ENCODE measurements at places on chromosomes 3 and 15.

DNA sequence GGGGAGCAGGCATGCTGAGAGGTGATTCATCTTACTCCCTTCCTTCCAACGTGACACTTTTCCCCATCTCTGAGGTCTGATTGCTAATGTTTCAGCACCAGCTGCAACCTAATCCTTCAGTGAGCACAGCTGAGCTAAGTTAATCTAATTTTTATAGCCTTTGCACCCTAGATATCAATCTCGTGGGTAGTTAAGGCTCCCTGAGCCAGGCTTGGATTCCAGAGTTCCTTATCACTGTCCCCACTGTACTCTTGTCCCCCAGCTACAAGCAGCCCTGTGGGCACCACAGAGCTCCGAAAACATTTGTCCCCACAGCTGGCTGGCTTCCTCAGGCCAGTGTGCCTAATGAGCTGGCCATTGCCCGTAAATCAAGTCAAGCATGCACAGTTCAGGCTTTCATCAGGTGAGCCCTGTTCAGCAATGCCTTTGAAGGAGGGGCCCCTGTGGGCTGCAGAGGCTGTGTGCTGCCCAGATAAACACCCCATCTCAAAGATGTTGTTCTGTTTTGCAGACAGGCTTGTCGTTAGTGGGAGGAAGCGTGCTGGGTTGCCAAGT is 376.9 kb upstream of the RASGRP1 start:
- DNase-seq, result peak; percentile 65

- DNase-seq, result peak; percentile 73
Measured at GRCh38 chr15:96353930-96354730, 23.6 kb downstream of the NR2F2 start.

DNA sequence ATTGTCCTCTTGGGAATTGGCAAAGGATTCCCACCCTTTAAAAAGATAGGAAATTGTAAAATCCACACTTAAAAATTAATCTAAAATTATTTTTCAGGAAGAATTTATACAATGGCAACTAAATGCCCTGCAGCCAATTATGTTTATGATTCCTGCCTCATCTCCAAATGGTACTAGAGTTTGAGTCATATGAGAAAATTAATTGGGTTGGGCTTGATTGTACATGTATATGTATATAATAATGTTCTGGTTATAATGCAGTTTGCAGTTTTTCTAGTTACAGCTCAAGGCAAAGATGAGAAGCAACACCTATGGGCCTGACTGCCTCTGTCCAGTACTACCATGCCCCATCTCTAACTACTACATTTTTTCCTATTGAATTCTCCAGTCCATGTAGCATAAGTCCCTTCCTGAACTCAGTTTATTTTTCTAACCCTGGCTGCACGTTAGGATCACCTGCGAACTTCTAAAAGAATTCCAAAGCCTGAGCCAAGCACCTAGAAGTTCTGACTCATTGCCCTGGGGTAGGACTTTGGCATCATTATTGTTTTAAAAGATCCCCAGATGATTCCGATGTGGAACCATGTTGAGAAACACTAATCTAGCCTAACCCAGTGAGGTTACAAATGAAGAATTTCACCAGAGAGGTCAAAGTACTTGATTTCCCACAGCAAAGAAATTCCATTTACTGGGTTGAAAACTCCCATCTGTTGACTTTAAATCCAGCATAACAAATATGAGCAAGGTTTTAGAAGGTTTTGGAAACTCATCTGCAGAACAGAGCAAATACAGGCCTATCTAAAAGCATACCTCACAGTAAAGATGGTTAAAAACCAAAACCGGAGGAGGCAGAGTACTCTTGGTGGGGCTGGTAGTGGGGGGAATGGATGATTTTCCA is 19.4 kb downstream of the TGFBR2 start:
- DNase-seq, result peak; percentile 67

DNA sequence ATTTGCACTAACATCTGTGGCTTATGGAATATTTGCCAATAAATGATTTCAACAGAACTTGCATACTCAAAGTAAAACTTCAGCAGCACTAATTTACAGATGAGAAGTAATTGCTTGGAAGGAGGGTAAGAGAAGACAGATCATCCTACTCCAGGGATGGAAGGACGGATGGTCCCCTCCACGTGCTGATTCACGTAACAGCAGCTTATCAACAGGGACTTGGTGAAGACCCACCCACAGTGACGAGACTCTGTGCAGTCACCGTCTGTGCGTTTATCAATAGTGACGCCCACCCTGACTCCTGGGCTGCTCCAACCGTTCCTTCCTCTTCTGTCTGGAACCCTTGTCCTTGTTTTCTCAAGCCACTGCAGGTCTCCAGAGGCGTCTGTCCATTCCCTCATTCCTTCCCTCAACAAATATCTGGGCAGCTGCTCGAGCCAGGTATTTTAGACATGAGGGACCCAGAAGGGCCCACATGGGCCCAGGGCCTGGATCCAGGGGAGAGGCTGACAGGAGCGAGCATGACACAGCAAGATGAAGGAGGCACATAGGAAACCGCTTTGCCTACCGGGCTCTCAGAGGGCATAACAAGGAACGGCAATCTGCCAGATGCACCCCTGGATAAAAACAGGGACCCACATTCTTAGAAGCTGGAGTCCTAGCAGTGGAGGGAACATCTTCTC is 33.3 kb downstream of the PCSK6 start:
- DNase-seq, result no peak

DNA sequence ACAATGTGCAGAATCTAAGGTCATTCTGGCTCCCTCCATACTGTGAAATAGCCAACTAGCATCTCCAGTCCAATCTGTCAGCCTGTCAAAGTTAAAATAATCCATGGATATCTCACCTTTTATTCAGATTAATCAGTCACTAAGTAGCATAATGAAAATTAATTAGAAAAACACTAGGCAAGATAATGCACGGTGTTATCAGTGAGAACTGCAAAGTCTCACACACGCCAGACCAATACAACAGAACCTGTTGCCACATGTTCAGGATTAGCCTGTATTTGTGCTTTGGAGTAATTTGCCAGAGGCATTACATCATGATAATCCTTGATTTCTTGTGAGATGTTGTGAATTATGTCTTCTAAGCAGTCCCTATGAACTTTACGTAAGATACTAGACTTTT is 820.4 kb upstream of the ALCAM start:
- DNase-seq, result no peak

- DNase-seq, result no peak
Measured at GRCh38 chr15:76298986-76299385, 12.3 kb downstream of the ETFA start.

- peak; percentile 11 for DNase-seq
Measured at GRCh38 chr15:48059791-48060190, 61.0 kb upstream of the SLC24A5 start.

- peak; percentile 24 for DNase-seq
Measured at GRCh38 chr3:14841836-14842235, 23.1 kb downstream of the FGD5 start.

DNA sequence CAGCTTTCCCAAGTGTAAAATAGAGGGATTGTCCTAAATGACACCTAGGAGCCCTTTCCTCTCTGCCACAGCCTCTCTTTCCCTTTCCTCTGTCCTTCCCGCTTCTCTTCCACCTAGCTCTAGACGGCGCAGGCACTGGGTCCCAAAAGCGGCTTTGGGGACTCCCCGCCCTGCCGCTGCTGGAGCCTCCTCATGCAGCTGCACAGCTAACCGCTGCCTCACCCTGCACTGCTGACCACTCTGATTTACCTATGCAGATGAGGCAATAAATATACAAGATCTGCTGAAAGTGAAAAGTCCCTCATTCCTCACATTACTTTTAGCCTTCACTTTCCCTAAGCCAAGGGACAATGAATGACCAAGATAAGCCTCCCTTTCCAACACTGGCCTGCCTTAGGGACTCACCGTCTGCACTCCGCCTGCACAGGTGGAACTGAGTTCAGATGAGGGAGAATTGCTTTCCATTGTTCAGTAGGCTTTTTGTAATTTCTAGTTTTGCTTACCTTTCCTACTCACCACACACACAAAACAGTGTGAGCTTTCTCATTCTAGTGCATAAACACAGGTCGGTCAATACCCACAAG is 197.5 kb upstream of the BCL6 start:
- DNase-seq, result no peak

GRCh38 chr3:160265088-160265487 is 39.9 kb downstream of the C3orf80 start:
- DNase-seq, result no peak

GRCh38 chr3:53820756-53821580 is 25.3 kb downstream of the CHDH start:
- DNase-seq, result no peak
